IMR-90 (cell line): ENCODE measurements at places on chromosomes 3 and 15. TPM values are rescaled to one million over a fixed set of nuclear protein-coding genes. Genes with fewer than 3 reads are reported as not detected.
A peak's percentile ranks its signal among the peaks of the same experiment; 100 is the strongest.

DNA sequence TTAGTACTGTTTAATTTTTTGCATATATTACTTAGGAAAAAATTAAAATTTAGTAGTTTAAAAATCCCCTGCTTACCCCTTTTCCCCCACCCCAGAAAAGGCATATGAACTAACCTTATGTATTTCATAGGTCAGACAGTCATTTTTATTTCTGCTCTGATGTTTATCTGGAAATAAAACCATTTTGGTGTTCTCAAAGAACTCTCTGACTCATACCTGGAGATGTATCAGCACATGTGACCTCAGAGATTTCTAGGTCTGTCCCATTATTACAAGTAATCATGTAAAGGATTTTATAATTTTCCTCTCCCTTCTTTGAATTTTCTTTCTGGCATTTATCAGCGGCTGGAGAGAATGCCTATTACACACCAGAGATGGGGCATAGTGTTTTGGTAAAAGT, 14.1 kb upstream of the CCR8 start:
- no peak for DNase-seq

GRCh38 chr3:104846270-104846669, 520.4 kb upstream of the ALCAM start:
- DNase-seq, result peak; percentile 90

DNA sequence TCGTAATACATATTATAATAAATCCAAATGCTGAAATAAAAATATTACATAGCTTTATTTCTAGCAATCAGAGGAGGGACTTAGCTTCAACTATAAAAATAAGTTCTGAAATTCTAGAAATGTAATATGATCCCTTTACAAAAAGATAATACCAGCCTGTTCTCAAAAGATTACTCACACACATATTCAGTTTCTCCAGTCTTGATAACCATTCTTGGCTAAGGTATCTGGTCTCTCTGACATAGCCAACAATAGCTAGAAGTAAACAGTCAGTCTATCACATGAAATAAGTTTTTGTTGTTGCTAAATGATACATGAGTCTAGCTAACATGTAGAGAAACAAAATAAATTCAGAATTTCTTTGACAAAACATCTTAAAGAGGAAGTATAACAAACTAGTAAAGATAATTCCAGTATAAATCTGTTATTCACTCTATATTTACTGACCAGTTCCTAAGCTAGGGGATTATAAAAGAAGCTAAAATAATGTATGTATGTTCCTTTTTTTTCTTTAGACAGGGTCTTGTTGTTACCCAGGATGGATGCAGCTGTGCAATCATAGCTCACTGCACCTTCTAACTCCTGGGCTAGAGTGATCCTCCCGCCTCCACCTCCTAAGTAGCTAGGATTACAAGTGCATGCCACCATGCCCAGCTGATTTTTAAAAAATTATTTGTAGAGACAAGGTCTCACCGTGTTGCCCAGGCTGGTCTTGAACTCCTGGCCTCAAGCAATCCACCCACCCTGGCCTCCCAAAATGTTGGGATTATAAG, 170.6 kb downstream of the TBL1XR1 start:
- DNase-seq, result peak; percentile 70

GRCh38 chr3:156668073-156668763, 6.2 kb upstream of the TIPARP start:
- DNase-seq, result peak; percentile 60

GRCh38 chr3:38604246-38604645, 45.2 kb downstream of the SCN5A start:
- no peak for DNase-seq

DNA sequence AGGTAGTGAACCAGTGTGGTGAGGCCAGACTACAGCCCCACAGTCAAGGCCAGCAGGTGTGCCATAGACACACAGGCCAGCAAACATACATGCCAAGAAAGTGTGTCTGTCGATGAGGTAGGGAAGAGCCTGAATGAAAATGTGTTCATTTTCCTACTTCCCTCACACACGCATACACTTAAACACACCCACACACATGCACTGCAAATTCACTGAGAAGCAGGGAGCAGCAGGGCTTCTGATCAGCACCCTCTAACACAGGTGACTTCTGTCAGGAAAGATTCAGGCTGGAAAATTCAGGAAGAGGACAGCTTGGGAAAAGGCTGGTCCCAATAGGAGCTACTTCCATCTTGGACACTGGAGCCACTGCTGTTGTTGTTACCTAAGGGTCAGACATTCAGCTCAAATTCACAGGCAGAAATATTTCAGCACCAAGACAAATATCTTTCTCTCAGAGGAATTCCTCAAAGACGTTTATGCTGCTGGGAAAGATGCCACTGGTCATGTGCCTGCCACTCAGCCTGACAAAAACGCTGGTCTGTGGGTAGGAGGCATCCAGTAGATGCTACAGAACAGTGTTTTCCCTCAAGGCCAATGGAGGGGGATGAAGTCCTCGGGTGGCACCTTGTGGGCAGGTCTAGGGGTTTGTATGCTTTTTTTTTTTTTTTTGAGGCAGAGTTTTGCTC, 40.9 kb upstream of the LARS2 start:
- DNase-seq, result peak; percentile 18

- no peak for DNase-seq
Observed at GRCh38 chr3:34859746-34860145, 779.6 kb upstream of the ARPP21 start.

DNA sequence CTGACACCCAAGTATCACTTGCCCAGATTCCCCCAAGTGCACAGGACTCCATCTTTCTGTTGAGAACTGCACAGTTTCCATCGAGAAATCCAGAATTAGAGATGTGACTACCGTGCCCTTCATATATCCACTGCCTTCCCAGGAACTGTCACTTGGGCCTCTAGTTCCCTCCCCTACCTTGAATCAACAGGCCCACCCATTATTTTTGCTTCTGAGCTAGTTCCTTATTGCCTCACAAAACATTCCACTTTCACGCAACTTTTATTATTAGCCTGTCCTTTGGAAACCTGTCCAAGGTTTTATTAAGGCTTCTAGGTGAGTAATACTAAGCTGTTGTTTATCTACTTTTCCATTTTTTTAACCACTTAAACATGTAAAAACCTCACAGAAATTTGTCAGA, 17.1 kb upstream of the SLC30A4 start:
- DNase-seq, result no peak

- no peak for DNase-seq
Observed at GRCh38 chr3:141012571-141012970, 38.6 kb upstream of the SPSB4 start.

GRCh38 chr15:67523330-67523729, 2.4 kb downstream of the C15orf61 start:
- DNase-seq, result no peak

DNA sequence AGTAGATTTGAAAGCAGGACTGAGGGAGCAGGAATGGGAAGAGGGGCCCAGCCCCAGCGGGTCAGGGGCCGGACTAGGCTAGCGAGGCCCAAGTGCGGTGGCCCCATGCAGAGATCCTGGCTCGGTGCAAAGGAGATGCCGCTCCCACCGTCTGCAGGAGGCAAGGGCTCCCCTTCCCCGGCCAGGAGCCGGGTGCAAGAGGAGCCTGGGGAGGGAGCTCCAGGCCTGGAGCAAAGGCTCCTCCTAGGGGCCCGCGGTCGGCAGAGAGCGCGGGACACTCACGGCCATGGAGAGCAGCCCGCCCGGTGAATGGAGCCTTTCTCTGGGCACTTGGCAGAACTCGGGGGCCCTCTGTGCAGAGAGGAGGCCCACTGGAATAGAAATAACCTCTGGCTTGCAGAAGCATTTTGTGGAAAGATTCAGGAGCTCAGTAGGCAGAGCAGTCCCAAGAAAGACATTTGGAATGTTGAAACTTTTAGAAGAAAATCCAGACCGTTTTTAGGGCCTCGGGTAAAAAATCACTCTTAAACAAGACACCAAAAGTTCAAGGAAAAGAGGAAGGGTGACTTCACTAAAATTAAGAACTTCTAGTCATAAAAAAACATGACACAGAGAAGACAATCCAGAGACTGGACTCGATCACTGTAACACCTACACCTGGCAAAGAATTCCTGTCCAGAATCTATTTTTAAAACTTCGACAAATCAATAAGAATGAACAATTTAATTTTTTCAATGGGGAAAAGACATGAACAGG, 43.0 kb upstream of the USP3 start:
- no peak for DNase-seq

- DNase-seq, result peak; percentile 36
Observed at GRCh38 chr3:56303487-56303886, 164.8 kb downstream of the ERC2 start.

- DNase-seq, result no peak
Observed at GRCh38 chr3:13860001-13860400, 19.9 kb downstream of the WNT7A start.

DNA sequence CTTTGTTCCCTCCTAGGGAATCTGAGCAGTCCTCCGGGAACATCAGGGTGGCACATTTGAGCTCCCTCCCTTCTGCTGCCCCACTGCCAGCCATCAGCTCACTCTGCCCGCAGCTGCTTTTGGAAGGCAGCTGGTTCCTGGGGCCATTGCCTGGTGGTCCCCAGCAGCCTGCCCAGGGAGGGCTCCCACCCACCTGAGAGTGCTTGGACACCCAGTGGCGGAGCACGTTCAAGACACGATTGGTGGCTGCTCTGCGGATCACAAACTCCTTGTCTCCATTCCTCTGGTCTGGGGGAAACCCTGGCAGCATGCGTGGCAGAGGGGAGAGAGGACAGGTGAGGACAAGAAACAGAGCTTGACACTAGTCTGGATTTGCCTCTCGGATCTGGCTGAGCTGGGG, 53.7 kb upstream of the CTSH start:
- no peak for DNase-seq

- DNase-seq, result no peak
Observed at GRCh38 chr3:157163217-157163953, 3.4 kb upstream of the CCNL1 start.

GRCh38 chr3:85050821-85051220, 92.0 kb downstream of the CADM2 start:
- DNase-seq, result no peak

Gene MED12L
- 0.18 and 0.28 TPM in 2 replicates for total RNA-seq

Gene PLD1
- total RNA-seq, result 9.2 and 9.7 TPM in 2 replicates

Gene ITIH1
- not detected in 2 replicates for total RNA-seq
